Esophagus muscularis mucosa (tissue), 4 donors: ENCODE measurements at places on chromosomes 3 and 15.

DNA sequence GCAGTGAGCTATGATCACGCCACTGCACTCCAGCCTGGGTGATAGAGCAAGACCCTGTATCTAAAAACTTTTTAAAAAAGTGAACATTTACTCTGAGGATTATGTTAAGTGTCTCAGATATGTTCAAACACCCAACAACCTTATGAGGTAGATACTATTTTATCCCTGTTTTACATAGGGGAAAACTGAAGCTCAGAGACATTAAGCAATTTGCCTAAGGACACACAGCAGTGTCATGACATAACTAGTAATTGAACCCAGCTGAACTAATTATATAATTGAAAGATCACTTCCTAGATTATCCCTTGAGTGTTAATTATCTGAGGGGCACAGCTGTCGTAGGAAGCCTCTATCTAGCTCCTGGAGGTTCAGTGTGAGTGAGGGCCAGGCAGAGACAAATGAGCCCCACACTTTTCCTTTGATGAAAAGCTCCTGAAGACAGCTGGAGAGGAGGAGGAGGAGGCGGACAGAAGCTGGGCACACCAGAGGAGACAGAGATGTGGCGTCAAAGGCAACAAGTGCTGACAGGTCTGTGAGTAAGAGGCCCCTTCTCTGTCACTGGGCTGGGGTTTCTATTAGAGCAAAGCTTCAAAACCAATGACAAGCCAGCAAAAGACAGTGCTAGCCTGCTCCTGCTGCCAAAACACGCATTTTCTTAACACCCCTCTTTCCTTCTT, 20.5 kb downstream of the TRH start:
- no peaks in the 10 kb centered on the region for H3K27me3 ChIP-seq
- no peaks in the 10 kb centered on the region for H3K36me3 ChIP-seq
- H3K4me3 ChIP-seq: no peak overlapping the region
- H3K4me1 ChIP-seq: no peaks in the 10 kb centered on the region

- no peak overlapping the region for H3K27ac ChIP-seq
- no peak for DNase-seq
- H3K27me3 ChIP-seq: no peaks in the 10 kb centered on the region
- no peaks in the 10 kb centered on the region for H3K4me1 ChIP-seq
- no peaks in the 10 kb centered on the region for H3K36me3 ChIP-seq
- H3K4me3 ChIP-seq: no peak overlapping the region
Observed at GRCh38 chr3:153313302-153313965, 151.4 kb downstream of the RAP2B start.

GRCh38 chr15:48515500-48515899, 130.0 kb downstream of the FBN1 start:
- peaks cover 9% of the 10 kb centered on the region for H3K4me1 ChIP-seq
- H3K4me3 ChIP-seq: no peak overlapping the region
- H3K36me3 ChIP-seq: peaks cover 10% of the 10 kb centered on the region
- no peak for DNase-seq

GRCh38 chr15:84079885-84080777, 155.4 kb upstream of the GOLGA6L4 start:
- peaks cover 8% of the 10 kb centered on the region for H3K4me1 ChIP-seq
- peak overlapping the region; percentile 41 for H3K27ac ChIP-seq
- H3K36me3 ChIP-seq: no peaks in the 10 kb centered on the region
- H3K4me3 ChIP-seq: peak overlapping the region; percentile 57
- H3K27me3 ChIP-seq: no peaks in the 10 kb centered on the region

- H3K27ac ChIP-seq: peak overlapping the region; percentile 94
- no peaks in the 10 kb centered on the region for H3K27me3 ChIP-seq
- H3K4me1 ChIP-seq: peaks cover 51% of the 10 kb centered on the region
Observed at GRCh38 chr3:114627770-114628169, 333.9 kb downstream of the TIGIT start.

DNA sequence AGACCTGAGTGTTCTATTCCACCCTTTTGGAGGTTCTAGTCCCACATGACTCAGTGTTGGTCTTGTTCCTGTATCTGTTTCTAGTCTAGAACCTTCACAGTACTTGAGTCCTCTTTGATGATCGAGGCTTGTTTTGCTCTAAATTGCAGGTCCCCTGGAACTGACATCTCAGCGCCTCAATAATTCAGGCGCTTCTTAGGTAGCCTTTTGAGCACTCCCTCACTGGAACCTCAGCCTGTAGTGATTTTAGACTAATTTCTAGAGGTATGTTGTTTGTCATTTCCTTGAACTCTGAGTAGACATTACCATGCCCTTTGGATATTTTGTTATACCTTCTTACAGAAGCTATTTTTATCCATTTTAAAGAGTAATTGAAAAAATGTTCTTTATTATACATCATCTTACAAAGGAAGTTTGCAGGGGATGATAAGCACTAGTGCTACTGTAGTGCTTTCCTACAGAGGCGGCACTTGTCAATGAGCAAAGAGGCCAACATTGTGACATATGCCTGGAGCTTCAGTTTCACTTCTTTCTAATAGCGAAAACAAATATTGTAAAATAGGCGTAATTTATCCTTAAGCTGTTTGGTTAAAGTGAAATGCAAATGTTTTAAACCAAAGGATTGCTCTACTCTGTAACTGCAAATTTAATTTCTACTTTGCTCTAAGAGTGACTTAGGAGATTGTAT, 75.7 kb downstream of the EFL1 start:
- no peak for DNase-seq
- peaks cover 11% of the 10 kb centered on the region for H3K4me1 ChIP-seq
- no peaks in the 10 kb centered on the region for H3K27me3 ChIP-seq

- H3K27me3 ChIP-seq: no peaks in the 10 kb centered on the region
- DNase-seq: no peak
- no peak overlapping the region for H3K4me3 ChIP-seq
- H3K36me3 ChIP-seq: no peaks in the 10 kb centered on the region
- H3K27ac ChIP-seq: no peak overlapping the region
Observed at GRCh38 chr3:192637803-192638202, 89.5 kb downstream of the FGF12 start.

DNA sequence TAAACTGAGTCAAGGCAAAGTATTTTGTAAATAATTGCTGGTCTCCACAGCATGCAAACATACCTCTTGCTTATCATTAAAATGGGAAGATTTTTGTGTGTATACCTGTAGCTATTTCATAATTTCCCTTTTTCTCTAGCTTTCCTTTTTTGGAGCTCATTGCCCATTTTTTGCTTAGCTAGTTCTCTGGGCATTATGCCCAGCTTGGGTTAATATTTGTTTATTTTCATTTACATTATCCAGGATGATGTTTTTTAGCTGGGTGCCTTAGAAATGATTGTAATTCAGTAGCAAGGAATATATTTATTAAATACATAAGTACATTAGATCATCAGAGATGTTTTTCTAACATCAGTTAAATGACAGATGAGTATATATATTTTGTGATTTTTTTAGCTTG, 1271.7 kb upstream of the GBE1 start:
- H3K27ac ChIP-seq: no peak overlapping the region
- H3K36me3 ChIP-seq: no peaks in the 10 kb centered on the region
- DNase-seq: no peak
- H3K4me3 ChIP-seq: no peak overlapping the region
- H3K27me3 ChIP-seq: no peaks in the 10 kb centered on the region
- no peaks in the 10 kb centered on the region for H3K4me1 ChIP-seq

DNA sequence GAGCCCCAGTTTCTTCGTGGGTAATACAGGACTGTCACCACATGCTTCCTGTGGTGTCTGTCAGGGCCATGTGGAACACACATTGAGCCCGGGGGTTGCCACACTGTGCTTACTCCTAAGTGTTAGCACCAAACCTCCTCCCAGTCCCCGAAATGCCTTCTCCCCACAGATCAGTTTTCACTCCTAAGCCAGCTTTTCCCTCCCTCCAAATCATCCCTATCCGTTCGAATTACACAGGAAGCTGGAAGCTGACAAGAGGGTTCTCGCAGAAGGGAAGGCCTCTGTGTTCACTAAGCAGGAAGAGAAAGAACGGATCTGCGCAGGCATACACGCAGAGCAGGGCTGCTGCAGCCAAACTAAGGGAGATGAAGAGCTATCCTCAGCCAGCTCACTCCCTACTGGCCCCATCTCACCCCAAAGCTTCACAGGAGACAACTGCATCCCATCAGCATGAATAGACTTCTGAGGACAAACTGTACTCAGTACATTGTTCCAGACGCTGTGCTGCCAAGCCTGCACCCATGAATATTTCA, 32.3 kb downstream of the XXYLT1 start:
- H3K4me1 ChIP-seq: peaks cover 35% of the 10 kb centered on the region
- H3K36me3 ChIP-seq: no peaks in the 10 kb centered on the region
- DNase-seq: peak; percentile 93
- no peak overlapping the region for H3K4me3 ChIP-seq
- peak overlapping the region; percentile 82 for H3K27ac ChIP-seq
- no peaks in the 10 kb centered on the region for H3K27me3 ChIP-seq

DNA sequence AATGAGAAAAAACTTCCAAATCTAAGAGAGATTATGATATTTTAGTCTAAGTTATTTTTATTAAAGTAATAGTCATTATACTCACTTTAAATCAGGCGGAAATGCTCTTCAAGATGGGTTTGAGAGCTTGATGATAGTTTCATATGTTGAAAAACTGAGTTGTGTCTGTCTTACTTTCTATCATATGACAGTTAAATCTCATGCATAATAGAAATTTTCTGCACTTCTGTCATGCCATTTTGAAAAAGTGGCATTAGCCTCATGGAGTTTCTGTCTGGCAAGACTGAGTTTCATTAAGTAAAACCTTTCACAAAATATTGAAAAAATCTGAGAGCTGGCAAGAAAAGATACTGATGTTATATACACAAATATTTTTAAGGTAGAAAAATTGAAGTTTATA, 511.8 kb downstream of the EPHA3 start:
- H3K4me1 ChIP-seq: no peaks in the 10 kb centered on the region
- H3K4me3 ChIP-seq: no peak overlapping the region
- DNase-seq: no peak
- H3K36me3 ChIP-seq: no peaks in the 10 kb centered on the region
- no peaks in the 10 kb centered on the region for H3K27me3 ChIP-seq
- no peak overlapping the region for H3K27ac ChIP-seq

GRCh38 chr3:183301937-183302580, 49.0 kb downstream of the B3GNT5 start:
- DNase-seq: no peak
- H3K4me1 ChIP-seq: no peaks in the 10 kb centered on the region
- H3K27ac ChIP-seq: no peak overlapping the region
- no peaks in the 10 kb centered on the region for H3K27me3 ChIP-seq
- no peaks in the 10 kb centered on the region for H3K36me3 ChIP-seq

DNA sequence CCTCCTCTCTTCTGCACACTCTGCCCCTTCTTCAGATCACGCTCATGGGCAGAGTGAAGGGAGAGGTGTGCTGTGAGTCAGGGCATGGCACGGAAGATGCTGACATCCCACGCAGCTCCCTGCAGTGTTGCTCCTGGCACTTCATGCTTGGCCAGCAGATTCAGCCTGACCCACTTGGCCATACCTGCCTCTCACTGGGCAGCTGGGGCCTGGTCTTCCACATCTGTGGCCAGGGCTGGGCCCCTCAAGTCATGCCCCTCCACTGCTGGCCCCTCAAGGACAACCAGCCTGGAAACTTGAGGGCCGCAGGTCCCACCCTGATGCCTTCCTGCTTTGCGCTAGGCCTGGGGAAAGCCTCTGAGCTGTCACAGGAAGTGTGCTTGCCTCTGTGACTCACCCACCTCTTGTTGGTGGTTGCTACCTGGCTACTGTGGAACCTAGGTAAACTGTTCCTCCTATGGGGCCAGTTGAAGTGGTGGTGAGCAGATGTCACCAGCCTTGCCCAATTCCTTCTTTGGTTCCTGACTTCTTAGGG, 48.7 kb downstream of the BSN start:
- DNase-seq: no peak
- no peaks in the 10 kb centered on the region for H3K36me3 ChIP-seq
- H3K27ac ChIP-seq: no peak overlapping the region
- H3K4me1 ChIP-seq: peaks cover 3% of the 10 kb centered on the region

DNA sequence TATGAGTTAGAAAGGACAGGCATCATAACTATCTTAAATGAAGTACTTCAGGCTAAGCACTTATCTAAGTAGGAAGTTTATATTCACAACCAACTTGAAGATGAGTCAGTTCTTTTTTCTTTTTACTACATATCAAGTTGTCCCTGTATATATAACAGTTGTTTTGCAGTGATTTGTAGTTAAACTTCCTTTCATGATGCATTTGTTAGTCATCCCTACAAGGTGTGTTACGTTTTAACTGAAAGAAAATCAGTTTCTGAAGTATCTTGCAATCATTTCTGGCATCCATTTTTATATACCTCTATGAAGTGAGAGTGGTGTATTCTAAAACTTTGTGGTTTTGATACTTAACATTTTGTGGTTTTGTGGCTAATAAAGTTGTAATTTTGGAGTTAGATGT, 46.1 kb downstream of the ZFAND6 start:
- H3K27me3 ChIP-seq: no peaks in the 10 kb centered on the region
- H3K36me3 ChIP-seq: no peaks in the 10 kb centered on the region
- no peak overlapping the region for H3K4me3 ChIP-seq
- no peak for DNase-seq
- peaks cover 20% of the 10 kb centered on the region for H3K4me1 ChIP-seq

- DNase-seq: no peak
- H3K27ac ChIP-seq: no peak overlapping the region
- no peak overlapping the region for H3K4me3 ChIP-seq
- peaks cover 6% of the 10 kb centered on the region for H3K36me3 ChIP-seq
Observed at GRCh38 chr3:126746395-126747177, 42.5 kb downstream of the CHCHD6 start.

DNA sequence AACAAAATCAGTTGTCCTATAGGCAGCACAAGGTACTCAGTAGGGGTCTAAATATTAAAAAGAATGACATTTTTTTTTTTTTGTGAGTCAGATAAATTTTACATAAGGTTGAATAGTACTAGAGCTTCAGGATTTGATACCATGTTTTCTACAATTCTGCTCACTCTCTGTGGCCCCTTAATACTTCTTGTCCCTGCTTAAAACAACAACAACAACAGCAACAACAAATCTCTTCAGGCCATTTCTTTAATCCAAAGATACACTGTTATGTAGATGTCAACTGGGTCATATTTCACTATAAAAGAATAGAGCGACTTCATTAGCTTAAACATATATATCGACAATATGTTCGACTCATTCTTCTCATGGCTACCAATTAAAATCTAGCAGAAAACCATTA, 3.0 kb downstream of the IL5RA start:
- H3K36me3 ChIP-seq: no peaks in the 10 kb centered on the region
- no peak overlapping the region for H3K27ac ChIP-seq
- no peak overlapping the region for H3K4me3 ChIP-seq
- H3K4me1 ChIP-seq: no peaks in the 10 kb centered on the region
- no peak for DNase-seq
- H3K27me3 ChIP-seq: peaks cover 2% of the 10 kb centered on the region

DNA sequence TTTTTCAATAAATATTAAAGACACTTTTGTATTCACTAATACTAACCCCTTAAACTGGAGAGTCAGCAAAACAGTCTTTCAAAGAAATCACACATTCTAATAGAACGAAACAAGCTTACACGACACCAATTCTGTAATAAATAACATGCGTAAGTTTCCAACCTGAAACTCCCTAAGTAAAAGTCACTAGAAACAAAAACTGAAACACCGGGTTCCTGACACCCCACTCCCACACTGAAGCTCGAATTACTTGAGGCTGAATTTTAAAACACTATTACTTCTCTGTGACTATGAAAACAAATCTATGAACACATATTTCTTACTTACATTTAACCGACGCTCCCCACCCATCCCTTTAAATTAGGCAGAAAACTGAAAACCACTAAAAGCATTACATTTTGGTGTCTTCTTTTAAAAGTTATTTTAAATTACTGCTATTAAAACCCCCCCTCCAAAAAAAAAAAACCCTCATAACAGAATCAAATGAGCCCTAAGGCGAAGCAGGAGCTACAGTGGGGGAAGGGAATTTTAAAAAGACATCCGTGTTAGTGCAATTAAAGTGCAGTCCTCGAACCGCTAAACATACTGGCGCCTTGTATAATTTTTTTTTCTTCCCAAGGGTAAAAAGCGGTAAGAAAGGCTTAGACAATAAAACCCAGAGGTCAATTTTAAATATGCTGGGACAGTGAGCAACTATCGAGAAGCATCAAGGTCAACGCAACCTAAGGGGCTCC, 878 bp downstream of the SPPL2A start:
- H3K27ac ChIP-seq: peak overlapping the region; percentile 96
- H3K4me1 ChIP-seq: peaks cover 64% of the 10 kb centered on the region
- no peak for DNase-seq
